Stimulated activated CD4-positive, alpha-beta T cell treated with anti-CD3 and anti-CD28 coated beads, Interleukin-4, amount 100 ng/mL, for 24 hours (primary cell): ENCODE measurements at places on chromosomes 13 and 19.

- DNase-seq: peak; percentile 71
Observed at GRCh38 chr19:41595258-41595889, 19.4 kb downstream of the CEACAM21 start.

GRCh38 chr13:113452942-113453901 is at the start of gene ADPRHL1:
Gene ADPRHL1 (minus strand): TSS chr13:113453488. CDS start chr13:113453437, 51 bp downstream.
- DNase-seq: no peak

- no peak for DNase-seq
Observed at GRCh38 chr13:44075113-44075512, 195.4 kb downstream of the LACC1 start.

DNA sequence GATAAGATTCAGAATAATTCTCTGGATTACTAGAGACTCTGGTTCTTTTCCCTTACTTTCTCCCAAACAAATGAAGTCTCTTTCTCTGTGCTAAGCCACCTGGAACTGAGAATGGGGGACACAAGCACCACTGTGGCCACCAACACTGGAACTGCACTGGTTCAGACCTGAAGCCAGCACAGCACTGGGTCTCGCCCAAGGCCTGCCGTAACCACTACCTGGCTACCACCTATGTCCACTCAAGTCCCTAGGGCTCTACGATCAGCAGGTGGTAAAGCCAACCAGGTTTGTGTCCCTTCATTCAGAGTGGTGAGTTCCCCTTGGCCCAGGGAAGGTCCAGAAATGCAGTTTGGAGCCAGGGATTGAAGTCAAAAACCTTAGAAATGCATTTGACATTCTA is 626.2 kb downstream of the DIAPH3 start:
- DNase-seq: no peak

DNA sequence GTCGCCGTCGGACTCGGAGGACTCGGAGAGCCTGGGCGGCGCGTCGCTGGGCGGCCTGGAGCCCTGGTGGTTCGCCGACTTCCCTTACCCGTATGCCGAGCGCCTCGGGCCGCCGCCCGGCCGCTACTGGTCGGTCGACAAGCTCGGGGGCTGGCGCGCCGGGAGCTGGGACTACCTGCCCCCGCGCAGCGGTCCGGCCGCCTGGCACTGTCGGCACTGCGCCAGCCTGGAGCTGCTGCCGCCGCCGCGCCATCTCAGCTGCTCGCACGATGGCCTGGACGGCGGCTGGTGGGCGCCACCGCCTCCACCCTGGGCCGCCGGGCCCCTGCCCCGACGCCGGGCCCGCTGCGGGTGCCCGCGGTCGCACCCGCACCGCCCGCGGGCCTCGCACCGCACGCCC is 2.5 kb upstream of the GRWD1 start:
- DNase-seq: no peak

DNA sequence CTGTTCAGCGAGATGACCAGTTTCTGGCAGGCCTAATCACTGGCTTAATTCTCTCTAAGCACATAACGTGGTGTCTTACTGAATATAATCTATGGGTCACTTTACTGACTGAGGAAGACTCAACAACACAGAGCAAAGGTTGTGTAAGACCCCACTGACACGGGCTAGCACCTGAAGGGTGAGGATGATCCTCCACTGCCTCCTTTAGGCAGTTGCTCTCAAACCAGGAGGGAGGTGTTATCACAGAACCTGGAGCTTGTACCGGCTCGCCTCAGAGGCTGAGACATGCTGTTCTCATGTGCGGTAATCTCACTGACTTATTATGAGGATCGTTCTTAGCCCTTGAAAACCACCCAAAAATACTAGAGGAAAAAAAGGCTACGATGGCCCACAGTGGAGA is 28.3 kb downstream of the RCBTB2 start:
- DNase-seq: no peak

- DNase-seq: no peak
Observed at GRCh38 chr19:1410136-1410786, 2.9 kb downstream of the DAZAP1 start.

GRCh38 chr13:37647031-37647650 is 48.6 kb upstream of the POSTN start:
- DNase-seq: no peak

DNA sequence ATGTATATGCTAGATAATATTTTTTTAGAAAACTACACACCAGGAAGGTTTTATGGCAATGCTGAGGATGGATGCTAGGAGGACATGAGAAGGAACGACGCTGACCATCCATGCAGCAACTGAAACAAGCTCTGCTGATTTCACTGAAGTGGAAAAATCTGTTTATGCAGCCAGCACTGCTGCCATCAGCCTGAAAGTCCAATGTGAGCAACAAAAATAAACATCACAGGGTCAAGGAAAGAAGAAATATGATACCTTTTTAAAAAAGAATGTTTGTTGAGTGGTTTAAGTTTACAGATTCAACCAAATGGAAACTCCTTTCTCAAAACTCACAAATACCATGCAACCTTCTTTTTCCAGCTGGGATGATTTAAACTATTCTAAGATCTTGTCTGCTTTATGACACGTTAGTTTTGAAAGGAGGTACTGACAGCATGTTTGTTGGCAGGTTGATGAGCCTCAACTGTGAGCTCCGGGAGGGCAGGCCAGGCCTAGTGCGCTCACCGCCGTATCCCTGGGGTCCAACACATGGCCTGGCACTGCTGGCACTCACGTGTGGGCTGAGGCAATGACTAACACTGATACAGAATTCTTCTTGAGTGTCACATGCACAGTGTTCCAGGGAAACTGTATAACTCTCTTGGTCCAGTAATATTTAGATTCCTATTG is 46.8 kb downstream of the LATS2 start:
- no peak for DNase-seq

DNA sequence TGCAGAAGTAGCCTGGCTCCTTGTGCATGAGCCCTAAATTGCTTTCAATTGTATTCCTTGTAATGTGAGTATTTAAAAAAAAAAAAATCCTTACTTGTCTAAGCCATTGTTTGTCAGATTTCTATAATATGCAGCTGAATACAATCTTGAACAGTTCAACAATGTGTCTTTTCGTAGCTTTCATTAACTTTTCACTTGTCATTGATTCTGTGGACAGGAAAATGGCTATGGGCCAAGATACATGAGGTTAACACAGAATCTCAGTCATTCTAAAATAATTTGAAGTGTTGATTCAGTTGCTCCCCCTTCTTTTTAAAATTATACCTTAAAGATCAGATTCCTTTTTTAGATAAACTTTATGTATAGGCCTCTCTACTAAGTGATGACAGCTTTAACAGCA is 395.8 kb upstream of the KLF12 start:
- DNase-seq: no peak

DNA sequence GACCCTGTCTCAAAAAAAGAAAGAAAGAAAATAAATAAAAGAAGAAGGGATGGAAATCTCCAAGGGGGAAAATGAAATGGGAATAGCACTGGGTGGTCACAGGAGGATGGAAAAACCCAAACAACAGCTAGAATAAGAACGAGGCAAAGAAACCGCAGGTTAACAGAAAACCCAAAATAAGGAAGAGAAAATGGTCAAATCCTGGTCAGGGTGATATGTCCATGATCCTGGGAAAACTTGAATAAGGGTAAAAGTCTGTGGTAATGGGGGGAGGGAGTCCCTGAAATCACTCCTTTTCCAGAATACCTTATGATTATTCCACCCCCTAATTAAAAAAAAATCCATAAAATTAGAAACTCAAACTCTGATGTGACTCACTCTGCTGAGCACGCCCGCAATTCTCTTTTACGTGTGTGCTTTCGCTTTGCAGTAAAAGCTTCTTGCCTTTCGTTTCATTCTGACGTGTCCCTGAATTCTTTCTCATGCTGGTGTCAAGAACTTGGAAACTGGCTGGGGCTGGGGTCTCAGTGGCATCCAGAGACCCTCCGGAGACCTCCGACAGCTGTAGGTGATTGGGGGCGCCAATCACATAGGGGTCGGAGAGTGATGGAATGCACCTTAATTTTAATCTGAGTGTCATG is 4.3 kb upstream of the NAXD start:
- DNase-seq: peak; percentile 22

- no peak for DNase-seq
Observed at GRCh38 chr13:45439781-45440462, 21.7 kb upstream of the SLC25A30 start.

DNA sequence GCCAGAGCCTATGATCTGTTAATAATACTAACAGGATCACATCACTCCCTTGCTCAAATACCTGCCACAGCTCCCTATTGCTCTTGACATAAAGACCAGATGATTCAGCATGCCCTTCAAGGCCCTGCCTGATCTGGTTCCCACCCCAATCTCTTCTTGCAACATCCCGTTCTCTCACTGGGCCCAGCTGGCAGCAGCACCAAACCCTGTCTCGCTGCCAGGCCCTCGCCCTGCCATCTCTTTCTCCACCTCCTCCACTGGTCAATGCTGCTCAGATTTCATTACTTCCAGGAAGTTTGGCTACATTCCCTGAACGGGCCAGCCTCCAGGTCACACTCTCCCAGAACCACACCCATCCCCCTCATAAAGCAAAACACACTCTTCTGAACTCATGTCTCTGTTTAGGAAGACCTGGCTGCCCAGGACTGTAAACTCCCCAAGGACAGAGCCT is 8.6 kb upstream of the BCAT2 start:
- no peak for DNase-seq

- no peak for DNase-seq
Observed at GRCh38 chr13:108352599-108352998, 83.1 kb downstream of the TNFSF13B start.

DNA sequence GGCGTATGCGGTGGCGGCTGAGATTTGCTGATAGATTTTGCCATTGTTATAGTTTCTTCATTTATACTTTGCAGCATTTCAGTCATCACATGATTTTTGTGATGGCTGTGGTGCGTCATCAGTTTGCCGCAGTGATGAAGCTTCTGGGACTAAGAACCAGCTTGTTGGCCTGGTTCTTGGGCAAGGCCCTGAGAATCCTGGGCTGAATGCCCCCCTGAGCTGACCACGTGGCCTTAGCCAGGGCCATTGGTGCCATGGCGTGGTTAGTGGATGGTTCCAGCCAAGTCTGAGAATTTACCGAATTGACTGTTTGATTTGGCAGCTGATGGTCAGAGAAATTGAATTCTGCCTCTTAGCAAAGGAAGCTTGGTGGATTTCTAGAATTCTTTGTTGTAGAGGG is 17.8 kb downstream of the GATAD2A start:
- no peak for DNase-seq

GRCh38 chr19:54470991-54471782 is 1.9 kb downstream of the CDC42EP5 start:
- DNase-seq: no peak

DNA sequence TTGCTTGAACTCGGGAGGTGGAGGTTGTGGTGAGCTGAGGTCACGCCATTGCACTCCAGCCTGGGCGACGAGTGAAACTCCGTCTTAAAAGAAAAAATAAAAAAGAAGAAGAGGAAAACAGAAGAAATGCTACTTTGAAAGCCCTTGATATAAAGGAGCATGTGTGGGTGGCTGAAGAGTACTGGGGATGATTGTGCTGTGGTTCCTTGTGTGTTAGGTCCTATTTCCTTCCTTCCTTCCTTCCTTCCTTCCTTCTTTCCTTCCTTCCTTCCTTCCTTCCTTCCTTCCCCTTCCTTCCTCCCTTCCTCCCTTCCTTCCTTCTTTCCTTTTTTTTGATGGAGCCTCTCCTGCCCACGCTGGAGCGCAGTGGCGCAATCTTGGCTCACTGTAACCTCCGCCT is 14.3 kb downstream of the WDR88 start:
- DNase-seq: no peak

GRCh38 chr13:84917252-84917878 is 881.9 kb downstream of the SLITRK6 start:
- DNase-seq: no peak

DNA sequence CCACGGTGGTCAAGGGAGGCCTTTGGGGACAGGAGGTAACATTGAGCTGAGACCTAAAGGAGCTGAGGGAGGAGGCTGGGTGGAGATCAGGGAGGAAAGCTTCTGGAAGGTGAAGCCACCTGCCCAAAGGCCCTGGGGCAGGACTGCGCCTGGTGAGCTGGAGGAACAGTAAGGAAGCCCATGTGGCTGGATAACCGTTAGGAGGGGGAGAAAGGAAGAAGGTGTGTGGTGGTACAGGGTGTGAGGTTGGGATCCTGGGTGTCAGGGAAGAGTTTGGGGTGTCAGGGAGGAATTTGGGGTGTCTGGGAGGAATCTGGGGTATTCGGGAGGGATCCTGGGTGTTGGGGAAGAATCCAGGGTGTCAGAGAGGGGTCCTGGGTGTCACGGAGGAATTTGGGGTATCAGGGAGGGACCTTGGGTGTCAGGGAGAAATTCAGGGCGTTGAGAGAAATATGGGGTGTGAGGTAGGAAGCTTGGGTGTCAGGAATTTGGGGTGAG is 695 bp downstream of the TICAM1 start:
- no peak for DNase-seq

DNA sequence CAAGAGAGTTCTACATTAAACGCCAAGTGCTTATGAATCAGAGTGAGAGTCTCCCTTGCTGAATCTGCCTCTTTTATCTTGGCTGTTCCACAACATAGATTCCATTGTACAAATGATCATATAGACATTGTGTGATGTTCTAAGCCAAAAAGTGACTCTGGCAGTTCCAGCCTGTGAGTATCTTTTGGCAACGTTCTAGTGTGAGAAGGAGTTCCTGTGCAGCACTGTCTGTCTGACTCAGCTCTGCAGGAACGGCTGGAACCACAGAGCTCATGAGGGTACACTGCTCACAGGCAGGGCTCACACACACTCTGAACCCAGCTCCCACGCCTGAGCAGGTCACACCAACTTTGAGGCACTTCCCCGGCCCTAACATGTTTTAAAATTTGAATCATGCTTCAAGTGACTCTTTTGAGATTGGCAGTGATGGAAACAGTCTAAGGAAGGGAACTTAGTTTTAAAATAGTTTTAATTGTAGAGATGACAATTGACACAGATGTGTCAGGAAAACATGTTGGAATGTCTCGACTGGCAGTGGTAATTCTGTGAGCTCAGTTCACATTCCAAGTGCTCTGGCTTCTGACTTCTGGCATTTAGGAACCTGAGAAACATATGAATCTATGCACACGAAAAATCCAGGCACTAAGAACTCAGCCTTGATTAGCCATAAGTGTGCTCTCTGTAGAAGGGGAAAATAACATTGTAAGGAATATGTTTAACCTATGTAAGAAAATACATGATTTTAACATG is 272.0 kb downstream of the UQCRFS1 start:
- DNase-seq: no peak

DNA sequence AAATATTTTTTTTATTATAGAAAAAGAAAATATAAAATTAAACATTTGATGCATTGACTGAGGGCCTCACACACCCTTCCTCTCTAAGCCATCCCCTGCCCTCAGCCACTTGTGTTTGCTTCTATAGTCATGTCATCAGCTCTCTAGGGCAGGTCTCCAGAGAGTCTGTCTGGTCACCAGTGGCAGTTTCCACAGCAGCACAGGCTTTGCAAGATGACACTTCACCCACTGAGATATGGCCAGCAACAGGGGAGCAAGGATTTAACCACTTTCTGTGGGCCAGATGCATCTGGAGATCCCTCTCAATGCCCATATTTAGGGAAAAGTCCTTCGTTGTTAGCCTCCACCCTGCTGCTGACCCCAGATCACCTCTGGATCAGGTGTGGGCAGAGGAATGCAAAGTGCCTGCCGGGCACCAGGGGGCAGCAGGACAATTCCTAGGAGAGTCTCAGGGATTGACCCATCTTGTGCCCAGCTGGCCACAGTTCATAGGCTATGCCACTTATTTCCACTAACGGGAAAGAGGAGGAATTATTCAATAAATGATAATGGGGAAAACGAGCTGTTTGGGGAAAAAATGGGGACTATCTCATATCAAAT is 4.8 kb downstream of the ABCC4 start:
- DNase-seq: peak; percentile 14
